ENCODE measurements at places on chromosomes 5 and 9.

DNA sequence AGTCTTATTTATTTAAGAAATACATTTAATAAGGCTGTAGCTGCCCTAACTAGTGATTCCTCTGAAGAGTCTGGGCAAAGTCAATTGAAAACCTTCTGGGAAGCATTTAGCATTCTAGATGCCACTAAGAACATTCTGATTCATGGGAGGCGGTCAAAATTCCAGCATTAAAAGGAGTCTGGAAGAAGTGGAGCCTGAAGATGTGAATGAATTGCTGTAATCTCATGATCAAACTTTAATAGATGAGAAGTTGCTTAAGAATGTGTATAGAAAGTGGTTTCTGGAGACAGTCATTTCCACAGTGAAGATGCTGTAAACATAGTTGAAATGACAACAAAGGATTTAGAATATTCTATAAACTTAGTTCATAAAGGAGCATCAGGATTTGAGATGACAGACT lies 61.4 kb downstream of the WDR41 start:
- DNase-seq, result no peak

DNA sequence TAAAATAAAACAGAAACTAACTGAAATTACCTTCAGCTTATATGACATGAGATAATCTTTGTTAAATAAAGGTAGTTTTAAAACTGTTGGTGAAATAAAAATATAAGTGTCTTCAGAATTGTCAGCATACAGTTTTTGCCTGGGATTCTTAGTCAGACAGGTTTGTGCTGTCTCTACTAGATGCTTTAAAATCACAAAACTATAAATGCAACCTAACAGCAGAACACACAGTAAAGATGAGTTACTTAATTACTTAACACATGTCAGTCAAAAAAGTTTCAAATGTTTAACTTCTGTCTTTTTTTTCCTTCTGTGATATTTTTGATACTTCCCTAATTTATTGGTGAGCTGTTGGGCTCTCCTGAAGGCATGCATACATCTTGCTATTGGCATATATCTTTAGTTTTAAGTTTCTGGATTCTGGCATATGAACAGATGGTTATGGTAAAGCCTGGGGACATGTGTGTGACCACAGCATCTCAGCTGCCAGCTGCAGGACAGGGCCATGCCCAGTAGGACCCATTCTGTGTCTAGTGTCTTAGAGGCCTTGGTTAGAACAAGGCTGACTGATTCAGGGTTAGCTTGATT lies 231.1 kb upstream of the NUDT12 start:
- DNase-seq, result no peak

GRCh38 chr5:136023958-136024541 lies 4.7 kb upstream of the TGFBI start:
- no peak for DNase-seq

- DNase-seq, result no peak
Observed at GRCh38 chr9:129069862-129070641, 10.9 kb upstream of the DOLPP1 start.

DNA sequence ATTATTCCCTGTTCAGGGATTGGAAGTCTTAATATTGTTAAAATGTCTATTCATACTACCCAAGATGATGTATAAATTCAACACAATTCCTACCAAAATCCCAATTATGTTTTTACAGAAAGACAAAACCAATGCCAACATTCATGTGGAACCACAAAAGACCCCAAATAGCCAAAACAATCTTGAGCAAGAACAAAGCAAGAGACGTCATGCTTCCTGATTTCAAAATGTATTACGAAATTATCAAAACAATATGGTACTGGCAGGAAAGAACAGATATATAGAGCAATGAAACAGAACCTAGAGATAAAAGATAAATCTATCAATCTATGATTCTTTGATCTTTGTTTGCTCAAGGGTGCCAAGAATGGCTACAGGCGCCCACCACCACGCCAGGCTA lies 237.9 kb downstream of the TAF11L14 start:
- no peak for DNase-seq

GRCh38 chr9:98864281-98865174 lies 57.1 kb downstream of the GALNT12 start:
- no peak for DNase-seq

- no peak for DNase-seq
Observed at GRCh38 chr9:78856144-78856543, 559.2 kb downstream of the PSAT1 start.

GRCh38 chr5:71894091-71894490 lies 175.0 kb downstream of the CARTPT start:
- no peak for DNase-seq

DNA sequence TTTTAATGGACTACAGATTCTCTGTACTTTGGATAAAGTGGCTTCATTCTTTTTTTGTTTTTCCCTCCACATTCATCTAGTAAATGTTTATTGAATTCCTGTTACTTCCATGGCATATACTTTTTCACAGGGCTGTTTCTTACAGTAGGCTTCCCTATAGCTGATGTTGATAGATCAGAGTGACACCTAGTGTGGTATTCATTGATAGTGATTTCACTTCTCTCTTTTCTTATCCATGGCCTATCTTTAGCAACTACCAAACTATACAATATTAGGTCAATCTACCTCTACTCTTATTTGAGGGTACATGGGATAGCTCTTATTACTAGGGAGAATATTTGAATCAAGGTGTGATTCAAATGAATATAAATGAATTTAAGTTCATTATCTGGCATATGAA lies 35.8 kb downstream of the FSD1L start:
- no peak for DNase-seq

- no peak for DNase-seq
Observed at GRCh38 chr5:67465537-67466207, 269.1 kb upstream of the CD180 start.

- no peak for DNase-seq
Observed at GRCh38 chr5:119879446-119879845, 250.1 kb downstream of the FAM170A start.

- no peak for DNase-seq
Observed at GRCh38 chr5:66438087-66438486, 158.1 kb upstream of the MAST4 start.

- peak; percentile 15 for DNase-seq
Observed at GRCh38 chr9:37329576-37329975, 92.9 kb upstream of the GRHPR start.

DNA sequence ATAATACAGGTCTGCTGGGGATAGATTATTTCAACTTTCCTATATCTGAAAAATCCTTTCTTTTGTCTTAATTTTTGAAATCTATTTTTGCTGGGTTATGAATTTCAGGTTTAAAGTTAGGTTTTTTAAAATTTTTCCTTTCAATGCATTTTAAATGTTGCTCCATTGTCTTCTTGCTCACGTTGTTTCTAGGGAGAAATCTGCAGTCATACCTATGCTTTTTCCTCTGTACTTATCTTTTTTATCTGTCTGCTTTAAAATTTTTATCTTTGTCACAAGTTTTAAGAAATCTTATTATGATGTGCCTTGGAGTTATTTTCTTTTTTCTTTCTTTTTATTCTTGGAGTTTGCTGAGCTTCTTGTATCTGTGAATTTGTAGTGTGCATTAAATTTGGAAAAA lies 412.0 kb upstream of the KIF2A start:
- no peak for DNase-seq

DNA sequence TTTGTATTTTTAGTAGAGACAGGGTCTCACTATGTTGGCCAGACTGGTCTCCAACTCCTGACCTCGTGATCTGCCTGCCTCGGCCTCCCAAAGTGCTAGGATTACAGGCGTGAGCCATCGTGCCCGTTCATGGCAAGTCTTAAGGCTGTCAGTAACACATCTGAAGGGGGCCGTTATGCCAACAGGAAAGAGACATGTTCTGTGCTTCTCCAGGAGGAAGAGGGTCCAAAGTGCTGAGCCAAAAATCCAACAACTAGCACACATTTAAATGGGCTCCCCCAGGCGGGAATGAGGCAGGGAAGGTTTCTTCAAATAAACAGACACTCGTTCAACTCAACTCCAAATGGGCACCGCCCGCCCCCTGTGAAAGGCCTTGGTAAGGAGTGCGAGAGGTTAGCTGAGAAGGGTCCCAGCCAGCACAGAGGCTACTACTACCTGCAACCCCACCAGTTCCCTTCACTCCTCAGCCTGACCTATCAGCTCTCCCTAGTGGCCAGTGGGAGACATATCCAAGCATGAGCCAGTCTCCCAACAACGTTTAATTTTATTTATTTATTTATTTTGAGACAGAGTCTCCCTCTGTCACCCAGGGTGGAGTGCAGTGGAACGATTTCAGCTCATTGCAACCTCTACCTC lies 84.1 kb upstream of the DMRT1 start:
- DNase-seq, result peak; percentile 52

GRCh38 chr9:34452568-34452967 lies 5.8 kb downstream of the FAM219A start:
- no peak for DNase-seq

- DNase-seq, result no peak
Observed at GRCh38 chr9:72807765-72808445, 144.9 kb downstream of the ALDH1A1 start.

GRCh38 chr5:119512277-119512676 lies 60.0 kb downstream of the HSD17B4 start:
- no peak for DNase-seq

DNA sequence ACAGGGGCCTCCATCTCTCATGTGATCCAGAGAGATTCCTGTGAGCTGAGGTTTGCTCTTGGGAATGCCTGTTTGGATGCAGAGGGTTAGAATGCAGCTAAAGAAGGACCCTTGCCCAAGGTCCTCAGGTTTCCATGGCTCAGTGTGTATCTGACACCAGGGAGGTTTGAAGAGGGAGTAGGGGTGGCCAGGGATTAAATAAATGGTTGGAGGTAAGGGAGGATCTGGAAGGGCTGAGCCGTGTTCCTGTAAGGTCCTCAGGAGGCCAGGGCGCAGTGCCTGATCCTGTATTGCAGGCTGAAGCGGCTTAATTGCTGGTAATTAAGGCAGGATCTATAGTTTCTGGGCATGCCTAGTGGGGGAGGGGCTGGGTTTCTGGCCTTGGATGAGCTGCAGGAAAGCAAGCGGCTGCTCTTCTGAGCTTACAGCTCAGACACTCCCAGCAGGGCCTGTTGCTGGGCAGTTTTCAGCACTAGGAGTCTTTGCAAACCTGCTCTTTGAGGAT lies 41.5 kb upstream of the MAP1B start:
- DNase-seq, result peak; percentile 32

- DNase-seq, result peak; percentile 51
Observed at GRCh38 chr5:57437976-57438805, 44.4 kb downstream of the ACTBL2 start.

DNA sequence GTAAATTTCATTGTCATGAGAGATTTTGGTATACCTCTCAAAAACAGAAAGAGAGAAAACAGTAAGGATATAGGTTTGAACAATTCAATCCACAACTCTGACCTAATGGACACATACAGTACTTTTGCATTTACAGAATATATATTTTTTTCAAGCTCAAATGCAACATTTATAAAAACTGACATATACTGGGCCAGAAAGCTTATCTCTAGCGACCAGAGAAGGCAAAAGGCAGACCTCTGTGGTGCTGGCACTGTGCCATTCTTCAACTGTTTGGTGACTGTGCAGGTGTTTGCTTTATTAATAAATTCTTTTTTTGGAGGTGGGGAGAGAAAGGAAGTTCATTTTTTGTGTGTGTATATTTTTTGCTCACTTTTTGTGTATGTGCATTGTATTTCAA lies 6.0 kb upstream of the PLAC8L1 start:
- DNase-seq, result no peak

DNA sequence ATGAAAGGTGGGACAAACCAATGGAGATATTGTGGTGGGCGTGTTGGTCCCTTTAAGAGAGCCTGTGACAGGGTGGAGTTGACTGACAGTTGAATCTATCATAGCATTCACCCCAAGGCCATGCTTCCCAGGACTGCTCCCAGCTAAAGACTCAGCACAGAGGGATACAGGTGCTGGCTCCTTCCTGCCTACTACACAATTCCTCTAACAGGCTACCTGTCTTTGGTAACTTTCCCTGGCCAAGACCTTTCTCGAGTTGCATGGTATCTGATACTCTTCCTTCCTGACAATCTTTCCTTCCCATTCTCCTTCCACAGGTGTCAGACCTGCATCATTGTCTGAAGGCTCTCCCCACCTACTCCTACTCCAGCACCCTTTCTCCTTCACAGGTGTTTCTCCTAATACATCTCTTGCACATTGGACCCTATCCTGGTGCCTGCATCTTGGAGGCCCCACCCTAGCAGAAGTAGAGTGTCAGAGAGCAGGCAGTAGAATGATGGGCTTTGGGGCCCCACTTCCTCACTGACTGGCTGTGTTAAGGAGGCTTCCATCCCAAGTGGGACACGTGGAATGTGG lies 120.7 kb upstream of the ALDH1B1 start:
- no peak for DNase-seq

GRCh38 chr9:7289773-7290172 lies 509.8 kb downstream of the DMAC1 start:
- no peak for DNase-seq

GRCh38 chr5:16660982-16661381 lies 44.2 kb upstream of the RETREG1 start:
- DNase-seq, result no peak

GRCh38 chr5:158368686-158369085 lies 509.7 kb upstream of the CLINT1 start:
- DNase-seq, result no peak

GRCh38 chr5:59792983-59793585 lies 100.4 kb downstream of the PDE4D start:
- peak; percentile 96 for DNase-seq

DNA sequence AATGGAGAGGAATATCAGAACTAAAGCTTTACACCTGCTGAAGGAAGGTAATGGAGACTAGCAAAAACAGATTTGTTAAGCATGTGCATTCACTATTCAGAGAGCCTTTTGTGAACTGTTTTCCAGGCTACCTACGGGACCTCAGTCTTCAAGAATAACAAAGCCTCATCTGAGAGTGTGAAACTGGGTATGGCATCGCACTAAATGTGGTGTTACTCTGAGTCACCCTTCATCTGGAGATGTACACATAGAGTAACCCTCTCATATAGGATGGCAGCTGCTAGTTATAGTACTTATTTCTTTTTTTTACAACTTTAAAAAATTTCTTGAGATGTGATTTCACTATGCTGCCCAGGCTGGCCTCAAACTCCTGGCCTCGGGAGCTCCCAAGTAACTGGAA lies 306.8 kb downstream of the ZNF608 start:
- no peak for DNase-seq

DNA sequence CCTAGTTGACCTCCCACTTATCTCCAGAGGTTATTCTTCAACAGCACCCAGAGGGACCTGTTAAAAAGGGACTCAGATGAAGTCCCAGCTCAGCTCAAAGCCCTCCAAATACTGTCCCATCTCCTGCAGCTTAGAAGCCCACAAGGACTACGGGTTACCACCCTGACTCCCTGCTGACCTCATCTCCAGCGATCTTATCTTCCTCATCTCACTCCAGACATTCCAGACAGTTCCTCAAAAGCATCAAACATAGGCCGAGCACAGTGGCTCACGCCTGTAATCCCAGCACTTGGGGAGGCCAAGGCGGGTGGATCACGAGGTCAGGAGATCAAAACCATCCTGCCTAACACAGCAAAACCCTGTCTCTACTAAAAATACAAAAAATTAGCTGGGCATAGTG lies 263.8 kb upstream of the TLE4 start:
- no peak for DNase-seq

- DNase-seq, result no peak
Observed at GRCh38 chr9:20286154-20286700, 336.1 kb downstream of the MLLT3 start.
